ENCODE measurements at places on chromosomes 13 and 19.

GRCh38 chr13:99352351-99353245, 45.4 kb upstream of the GPR183 start:
- no peak for DNase-seq

- DNase-seq = no peak
Measured at GRCh38 chr19:39138221-39139211, 12.9 kb downstream of the PAK4 start.

DNA sequence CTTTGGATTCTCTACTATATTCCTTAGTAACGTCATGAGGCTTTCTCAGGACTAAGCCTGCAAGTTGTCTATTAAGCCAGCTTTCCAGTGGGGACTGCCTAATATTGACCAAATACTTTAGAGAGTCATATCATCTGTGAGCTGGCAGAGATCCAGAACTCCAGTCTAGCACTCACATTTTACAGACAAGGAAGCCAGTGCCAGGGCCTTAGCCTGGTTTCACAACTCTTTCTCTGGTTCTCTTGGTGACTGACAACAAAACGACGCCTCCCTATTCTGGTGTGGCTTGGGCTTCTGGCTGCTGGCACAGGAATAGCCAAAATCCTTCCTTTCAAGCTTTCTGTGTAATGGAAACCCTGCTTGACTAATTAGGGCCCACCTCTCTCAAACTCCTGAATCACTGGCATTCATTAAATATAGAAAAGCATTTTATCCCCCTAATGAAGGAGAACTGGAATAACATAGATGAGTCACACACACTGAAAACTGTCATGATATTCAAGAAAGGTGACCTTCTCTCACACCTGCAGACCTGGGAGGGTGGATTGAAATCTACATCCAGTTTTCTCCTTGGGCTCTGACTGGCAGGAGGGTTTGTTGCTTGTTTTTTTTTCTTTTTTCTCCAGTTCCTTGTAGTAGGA, 75.2 kb upstream of the UBL3 start:
- DNase-seq = no peak

GRCh38 chr19:50496189-50497021, 14.6 kb downstream of the JOSD2 start:
- no peak for DNase-seq

DNA sequence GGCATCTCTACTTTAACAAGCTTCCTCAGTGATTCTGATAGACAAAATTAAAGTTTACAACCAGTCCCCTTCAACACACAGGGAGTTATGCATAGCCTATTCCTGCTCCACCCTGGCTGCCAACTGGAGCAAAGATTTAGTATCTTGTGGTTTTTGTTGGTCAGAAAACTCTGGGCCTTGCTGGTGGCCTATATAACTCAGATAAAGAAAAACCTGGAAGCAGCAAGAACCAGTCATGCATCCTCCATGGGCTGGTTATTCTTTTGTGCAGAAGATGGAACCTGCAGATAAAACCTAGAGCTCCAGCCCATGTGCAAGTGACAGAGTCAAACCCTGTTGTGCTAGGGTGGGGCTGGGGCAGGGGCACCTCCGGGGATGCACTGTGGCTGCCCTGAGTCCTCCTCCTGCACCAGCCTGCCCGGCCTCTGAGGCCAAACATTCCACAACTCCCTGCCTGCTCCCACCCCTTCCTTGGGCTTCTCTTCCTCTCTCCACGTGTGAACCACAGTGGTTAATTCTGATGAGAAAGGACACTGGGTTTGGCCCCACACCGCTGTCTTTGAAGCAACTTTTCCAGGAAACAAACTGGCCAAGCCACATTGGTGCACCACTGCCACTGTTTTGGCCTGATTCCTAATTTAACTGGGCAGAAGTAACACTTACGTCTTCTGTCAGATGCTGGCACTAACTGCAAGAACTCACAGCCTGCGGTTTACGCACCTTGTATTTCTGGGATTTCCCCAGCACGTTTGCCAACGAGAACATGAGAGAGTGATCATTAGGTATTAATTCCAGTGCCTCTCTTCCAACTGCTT, 23.3 kb upstream of the GGACT start:
- no peak for DNase-seq

GRCh38 chr13:84380866-84381265, 498.6 kb upstream of the SLITRK1 start:
- DNase-seq = no peak

DNA sequence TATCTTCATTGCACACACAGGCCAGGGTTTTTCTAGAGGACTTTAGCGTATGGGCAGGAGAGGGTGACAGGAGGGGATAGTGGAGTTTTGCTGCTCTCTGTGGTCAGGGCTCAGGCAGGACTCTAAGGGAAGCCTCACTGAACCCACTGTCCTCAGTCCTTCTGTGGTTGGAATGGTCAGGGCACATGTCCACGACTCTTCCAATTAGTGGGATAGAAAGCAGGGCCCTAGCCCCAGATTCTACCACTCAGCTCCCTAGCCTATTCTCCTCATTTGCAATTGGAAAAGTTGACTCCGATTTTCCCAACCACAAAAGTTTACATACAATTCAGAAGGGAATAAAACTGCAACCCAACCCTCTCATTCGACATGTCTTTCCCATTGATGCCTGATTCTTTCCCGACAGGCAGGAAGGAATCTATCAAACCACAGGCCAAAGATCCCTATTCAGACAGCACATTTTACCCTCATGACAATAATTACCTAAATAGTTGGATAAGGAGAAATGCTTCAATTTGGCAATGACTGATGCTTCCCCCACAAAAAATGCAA, 38.2 kb downstream of the TGDS start:
- DNase-seq = no peak

DNA sequence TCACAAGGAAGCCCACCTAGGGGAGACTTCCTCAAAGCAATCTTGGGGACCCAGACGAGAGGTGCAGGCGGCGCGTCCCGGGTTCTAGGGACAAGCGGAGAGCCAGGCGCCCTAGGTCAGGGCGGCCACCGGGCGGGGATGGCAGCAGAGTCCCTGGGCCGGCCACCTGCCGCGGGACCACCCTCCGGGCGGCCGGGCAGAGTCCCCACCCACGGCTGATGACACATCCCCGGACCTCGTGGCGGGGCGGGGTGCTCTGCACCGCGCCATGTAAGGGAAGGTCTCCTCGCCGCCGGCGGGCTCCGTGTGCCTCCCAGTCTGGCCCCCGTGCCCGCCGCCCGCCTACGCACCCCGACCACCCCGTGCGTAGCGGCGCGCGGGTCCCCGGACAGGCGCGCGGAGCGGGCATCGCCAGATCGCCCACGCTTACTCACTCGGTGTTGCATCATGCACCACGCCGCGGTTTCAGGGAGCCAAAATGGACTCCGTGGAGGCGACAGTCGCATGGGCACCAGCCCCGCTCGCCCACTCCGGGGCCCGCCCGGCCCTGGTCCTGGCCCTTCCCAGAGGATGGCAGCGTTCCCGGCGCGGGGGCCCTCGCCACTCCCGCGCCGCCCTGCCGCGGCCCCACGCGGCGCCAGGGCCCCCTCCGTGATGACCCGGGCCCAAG, 643 bp downstream of the SLC7A1 start:
- DNase-seq = peak; percentile 60

Measured in activated T-helper 1 cell treated with anti-CD3 and anti-CD28 coated beads, Interleukin-12 subunit alpha, Interleukin-12 subunit beta, Interleukin-2, Interleukin-4 antibody, amounts not matched to agents 30 ng/mL and 10 ng/mL and 1 ng/mL, durations not matched to agents 14 hours and 24 hours and 36 hours (primary cell).